CD4-positive, alpha-beta T cell treated with Interleukin-15 for 4 hours (primary cell): ENCODE measurements at places on chromosomes 1 and 21.
A peak's percentile ranks its signal among the peaks of the same experiment; 100 is the strongest.

GRCh38 chr1:31871703-31872102 is 55.9 kb upstream of the SPOCD1 start:
- no peak for DNase-seq

DNA sequence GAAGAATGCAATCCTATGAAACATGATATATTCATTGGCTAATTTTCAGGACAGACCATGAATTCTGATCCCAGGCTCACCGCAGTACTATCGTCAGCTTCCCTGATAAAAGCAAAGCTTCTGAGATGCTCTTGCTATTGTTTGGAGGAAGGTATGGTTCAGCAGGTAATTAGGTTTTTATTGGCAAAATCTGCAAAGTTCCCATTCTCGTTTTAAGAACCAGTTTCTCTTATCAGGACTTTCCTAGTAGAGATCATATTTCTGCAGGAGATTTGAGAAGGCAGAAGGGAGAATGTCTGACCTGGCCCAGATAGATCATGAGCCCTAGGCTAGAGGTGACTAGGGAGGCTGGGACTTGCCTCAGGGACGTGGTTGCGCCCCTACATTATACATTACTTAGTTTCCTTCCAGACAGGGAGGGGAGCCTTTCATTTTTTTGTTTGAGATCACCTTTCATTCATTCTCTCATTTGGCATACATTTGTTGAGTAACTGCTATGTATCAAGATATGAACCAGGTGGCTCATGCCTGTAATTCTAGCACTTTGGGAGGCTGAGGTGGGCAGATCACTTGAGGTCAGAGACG is 108.8 kb downstream of the NRIP1 start:
- no peak for DNase-seq

- DNase-seq: no peak
Observed at GRCh38 chr1:200215350-200215749, 187.8 kb downstream of the NR5A2 start.

GRCh38 chr1:159771127-159771895 is 9.5 kb upstream of the DUSP23 start:
- no peak for DNase-seq

GRCh38 chr1:201447903-201448871 is 20.8 kb downstream of the PHLDA3 start:
- DNase-seq: peak; percentile 59

DNA sequence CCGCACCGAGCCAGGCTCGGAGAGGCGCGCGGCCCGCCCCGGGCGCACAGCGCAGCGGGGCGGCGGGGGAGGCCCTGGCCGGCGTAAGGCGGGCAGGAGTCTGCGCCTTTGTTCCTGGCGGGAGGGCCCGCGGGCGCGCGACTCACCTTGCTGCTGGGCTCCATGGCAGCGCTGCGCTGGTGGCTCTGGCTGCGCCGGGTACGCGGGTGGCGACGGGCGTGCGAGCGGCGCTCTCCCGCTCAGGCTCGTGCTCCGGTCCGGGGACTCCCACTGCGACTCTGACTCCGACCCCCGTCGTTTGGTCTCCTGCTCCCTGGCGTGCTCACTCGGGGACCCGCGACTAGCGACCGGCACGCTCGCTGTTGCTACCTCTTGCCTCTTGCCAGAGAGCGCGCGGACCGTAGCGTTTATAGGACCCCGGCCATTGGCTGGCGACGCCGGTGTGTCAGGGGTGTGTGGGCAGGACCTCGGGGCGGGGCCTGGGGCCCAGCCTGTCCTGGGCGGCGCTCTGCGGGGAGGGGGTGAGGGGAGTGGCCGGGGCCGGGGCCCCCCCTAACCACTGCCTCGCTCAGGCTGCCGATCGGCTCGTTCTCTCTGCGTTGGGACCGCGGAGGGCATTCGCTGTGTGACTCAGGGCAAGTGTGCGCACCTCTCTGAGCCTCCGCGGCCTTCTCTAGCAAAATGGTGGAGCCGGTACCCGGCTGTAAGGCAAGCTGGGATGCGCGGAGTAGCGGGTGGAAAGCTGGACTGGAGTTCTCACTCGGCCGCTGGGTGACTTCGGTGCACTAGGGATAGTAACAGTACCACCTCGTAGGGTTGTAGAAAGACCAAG is at the start of gene SLC2A1:
Gene SLC2A1 (minus strand): TSS at position 381 of the 832 bp plus-strand sequence. CDS start 217 bp downstream, at position 164.
- peak; percentile 97 for DNase-seq

GRCh38 chr1:59356627-59357026 is 59.7 kb downstream of the FGGY start:
- no peak for DNase-seq

DNA sequence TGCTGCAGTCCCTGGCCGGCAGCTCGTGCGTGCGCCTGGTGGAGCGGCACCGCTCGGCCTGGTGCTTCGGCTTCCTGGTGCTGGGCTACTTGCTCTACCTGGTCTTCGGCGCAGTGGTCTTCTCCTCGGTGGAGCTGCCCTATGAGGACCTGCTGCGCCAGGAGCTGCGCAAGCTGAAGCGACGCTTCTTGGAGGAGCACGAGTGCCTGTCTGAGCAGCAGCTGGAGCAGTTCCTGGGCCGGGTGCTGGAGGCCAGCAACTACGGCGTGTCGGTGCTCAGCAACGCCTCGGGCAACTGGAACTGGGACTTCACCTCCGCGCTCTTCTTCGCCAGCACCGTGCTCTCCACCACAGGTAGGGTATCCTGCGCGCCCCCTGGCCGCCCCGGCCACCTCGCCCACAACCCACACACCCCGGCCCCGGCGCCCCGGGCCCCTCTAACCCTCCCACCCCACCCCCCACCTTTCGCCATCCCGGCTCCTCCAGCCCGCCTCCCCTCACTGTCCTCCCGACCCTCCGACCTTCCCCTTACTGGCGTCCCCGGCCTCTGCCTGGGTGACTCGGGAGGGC is 352 bp downstream of the KCNK1 start:
- no peak for DNase-seq

- DNase-seq: no peak
Observed at GRCh38 chr1:228873709-228874108, 138.4 kb downstream of the RHOU start.

DNA sequence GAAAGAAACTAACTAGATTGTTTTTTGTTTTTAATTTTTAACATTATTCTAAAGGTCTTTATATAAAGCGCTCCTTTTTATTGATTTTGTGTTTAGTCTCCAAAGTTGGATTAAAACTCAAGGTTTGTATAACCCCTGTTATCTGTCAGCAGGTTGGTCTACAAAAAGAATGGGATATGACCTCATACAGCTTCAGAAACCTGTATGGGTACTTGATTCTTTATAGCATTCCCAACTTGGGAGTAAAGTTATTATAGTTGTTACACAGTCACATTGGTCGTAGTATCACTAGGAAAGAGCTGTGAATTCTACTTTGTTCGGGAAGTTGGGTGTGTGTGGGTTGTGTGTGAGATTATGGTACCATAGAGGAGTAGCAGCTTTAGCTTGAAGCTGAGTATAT is 52.4 kb downstream of the ZMYM4 start:
- DNase-seq: no peak

- DNase-seq: no peak
Observed at GRCh38 chr1:163980394-163980793, 578.6 kb upstream of the PBX1 start.

DNA sequence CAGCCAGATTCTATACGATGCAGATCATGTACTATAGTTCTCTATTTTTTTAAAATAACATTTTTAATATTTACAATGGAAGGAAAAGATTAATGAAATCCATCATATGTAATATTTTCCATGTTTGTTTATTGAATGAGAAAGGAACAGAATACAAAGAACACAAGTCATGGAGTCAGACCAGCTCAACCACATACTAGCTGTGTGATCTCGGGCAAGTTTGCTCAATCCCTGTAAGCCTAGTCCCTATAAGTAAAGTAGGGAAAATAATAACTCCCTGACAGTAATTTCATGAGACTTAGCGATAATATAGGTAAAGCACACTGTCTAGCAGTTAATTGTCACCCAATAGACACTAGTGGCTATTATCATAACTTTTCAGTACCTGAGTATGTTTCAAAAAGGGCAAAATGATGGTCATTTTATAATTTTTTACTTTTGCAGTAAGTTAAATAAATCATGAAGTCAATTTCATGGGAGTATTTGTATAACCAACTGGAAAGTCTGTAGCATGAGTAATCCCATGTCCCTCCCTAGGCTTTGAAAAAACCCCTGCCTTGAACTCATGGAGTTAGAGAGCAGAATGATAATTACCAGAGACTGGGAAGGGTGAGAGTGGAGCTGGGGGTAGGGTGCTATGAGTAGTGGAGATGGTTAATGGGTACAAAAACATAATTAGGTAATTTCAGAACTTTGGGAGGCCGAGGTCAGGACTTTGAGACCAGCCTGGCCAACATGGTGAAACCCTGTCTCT is 37.0 kb upstream of the EPS15 start:
- no peak for DNase-seq

DNA sequence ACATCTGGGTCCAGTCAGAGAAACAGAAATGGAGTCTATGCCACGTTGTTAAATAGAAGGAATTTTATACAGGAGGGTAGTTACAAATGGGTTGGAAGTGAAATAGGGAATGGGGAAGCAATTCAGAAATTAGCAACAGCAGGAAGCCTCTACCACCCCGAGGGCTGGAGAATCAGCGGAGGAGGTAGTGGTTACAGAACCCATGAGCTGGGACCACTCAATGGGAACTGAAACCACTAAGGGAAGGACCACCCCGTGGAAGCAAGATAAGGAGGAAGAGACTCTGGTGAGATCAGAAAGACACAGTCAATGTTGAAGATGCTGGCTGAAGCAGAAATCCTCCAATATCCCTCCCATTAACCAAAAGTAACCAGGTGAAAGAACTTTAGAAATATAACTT is 15.5 kb upstream of the MAST2 start:
- no peak for DNase-seq

DNA sequence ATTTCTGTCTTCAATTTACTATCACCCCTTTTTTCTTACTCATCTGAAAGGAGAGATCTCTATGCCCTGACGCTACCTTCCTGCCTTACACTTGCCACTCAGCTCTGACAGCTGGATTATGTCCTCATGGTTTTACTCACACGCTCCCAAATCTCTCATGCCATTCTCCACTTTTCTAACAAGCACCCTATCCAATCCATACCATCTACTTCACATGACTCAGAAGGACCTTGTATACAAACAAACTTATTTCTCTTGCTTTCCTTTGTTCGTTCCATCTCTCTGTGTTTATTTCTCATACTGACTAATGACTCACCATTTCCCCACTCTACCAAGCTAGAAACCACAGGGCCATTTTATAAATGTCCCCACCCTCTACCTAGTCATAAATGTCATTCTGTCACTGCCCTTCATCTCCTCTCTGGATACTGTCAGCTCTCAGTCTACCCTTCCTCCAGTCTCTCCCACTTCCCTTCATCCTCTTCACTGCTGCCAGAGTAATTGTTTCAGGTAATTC is 87.3 kb downstream of the USP24 start:
- DNase-seq: peak; percentile 43

- no peak for DNase-seq
Observed at GRCh38 chr1:10444795-10445397, 4.9 kb upstream of the CORT start.

GRCh38 chr1:178933105-178933561 is 62.3 kb upstream of the ANGPTL1 start:
- no peak for DNase-seq

DNA sequence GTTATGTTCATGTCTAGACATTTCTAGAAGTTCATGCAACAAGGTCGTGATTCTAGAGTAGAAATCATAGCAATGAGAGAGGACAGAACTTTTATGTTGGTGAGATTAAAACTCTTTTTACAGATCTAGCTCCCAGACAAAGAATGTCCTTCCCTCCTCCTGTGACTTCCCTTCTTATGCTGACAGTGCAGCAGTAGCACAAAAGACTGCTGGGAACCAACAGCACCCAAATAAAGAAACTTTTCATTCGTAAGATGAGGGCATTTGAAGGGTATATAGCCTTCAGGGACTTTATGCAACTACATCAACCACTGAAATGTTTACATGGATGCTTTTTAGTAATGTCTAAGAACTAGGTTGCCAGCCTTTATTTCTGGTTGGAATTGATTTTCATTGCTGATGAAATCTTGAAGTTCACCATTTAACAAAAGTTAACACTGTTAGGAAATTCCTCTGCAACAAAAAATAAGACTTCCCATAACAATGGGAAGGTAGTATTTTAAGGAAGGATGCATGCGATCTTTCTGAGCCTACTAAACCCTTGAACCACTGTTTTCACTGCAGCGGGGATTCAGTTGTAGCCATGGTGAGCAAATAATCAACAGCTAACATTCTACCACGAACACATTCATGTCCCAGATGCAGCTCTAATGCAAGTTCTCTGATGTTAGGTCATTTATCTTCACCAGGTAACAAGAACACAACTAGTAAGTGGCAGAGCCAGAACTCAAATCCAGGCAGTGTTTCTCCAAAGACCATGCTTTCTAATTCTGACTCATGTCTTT is 672.8 kb downstream of the PTPRC start:
- no peak for DNase-seq

GRCh38 chr1:112869895-112870294 is 86.1 kb downstream of the SLC16A1 start:
- no peak for DNase-seq

GRCh38 chr1:156090138-156090839 is 8.0 kb upstream of the MEX3A start:
- DNase-seq: no peak

DNA sequence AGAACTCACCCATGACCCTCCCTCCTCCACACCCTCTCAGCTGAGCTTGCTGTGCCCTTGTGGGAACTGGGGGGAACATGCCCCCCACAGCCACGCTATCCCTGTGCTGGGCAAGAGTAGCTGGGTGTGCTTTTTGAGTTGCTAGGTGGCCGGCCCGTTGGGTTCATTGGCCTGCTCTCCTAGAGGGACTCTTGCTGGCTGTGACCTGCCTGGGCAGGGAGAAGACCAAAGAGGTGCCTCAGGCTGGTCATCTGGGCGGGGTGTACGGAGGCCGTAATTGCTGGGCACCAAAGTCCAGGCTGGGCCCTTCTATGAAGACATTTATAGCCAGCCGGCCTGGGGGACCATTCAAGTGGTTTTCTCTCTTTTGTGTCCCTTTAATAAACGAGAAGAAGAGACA is 138.3 kb upstream of the ZBTB40 start:
- no peak for DNase-seq

GRCh38 chr1:203219934-203220333 is 9.5 kb downstream of the CHIT1 start:
- no peak for DNase-seq

DNA sequence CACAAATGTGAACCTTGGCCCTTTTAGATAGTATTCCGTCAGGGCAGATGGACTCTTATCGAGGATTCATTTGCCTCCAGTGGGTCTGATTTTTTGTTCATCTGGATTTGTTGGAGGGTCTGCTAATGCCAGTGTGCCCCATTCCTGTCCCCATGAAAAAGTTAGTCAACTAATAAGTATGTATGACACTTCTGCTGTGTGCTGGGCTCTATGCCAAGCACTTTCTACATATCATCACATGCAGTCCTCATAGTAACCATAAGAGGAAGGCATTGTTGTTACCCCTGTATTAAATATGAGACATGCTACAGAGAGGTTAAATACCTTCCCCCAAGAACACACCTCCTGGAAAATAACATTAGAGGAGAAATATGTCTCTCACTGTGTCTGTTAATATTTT is 46.6 kb upstream of the MAB21L3 start:
- no peak for DNase-seq

DNA sequence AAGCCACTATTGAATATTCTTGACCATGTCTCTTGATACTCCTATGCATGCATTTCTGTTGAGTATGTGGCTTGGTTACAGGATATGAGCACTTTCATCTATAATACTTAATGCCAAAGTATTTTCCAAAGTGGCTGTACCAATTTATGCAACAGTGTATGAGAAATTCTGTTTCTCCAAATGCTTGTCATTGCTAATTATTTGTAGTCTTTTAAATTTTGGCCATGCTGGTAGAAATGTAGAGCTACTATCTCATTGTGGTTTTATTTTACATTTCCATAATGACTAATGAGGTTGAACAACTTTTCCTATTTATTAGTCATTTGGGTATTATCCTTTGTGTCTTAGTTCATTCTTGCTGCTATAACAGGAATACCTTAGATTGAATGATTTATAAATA is 71.4 kb upstream of the TSPAN2 start:
- no peak for DNase-seq
